WTC11 (cell line): ENCODE measurements at places on chromosomes 2 and 18. TPM values are rescaled to one million over a fixed set of nuclear protein-coding genes. Genes with fewer than 3 reads are reported as not detected.

GRCh38 chr18:32891797-32892196 lies 119.0 kb upstream of the KLHL14 start:
- H3K4me3 ChIP-seq: no peak overlapping the region
- DNase-seq: no peak
- H3K27me3 ChIP-seq: peaks cover 9% of the 10 kb centered on the region; the same call in 1 of the 2 replicates
- H3K36me3 ChIP-seq: peaks cover 11% of the 10 kb centered on the region

DNA sequence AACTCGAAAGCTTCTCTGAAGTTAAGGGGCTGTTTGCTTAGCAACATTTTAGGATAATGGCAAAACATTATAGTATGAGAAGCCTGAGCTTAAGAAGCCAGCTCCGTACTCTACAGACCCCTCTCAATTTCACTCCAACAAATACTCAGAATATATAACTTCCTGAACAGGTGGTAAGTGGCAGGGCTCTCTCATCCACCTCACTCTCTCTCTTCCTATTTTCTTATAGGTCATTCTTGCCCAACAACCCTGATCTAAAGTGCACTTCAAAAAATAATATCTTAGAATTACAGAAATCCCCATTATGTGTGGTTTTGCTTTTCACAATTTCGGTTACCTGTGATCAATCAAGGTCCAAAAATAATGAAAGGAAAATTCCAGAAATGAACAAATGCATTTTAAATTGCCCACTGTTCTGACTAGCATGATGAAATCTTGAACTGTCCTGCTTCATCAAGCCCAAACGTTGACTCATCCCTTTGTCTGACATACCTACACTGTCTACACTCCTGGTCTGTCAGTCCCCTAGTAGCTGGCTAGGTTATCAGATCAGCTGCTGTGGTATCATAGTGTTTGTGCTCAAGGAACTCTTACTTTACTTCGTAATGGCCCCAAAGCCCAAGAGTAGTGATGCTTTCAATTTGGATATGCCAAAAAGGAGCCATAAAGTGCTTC lies 122.8 kb upstream of the COL5A2 start:
- no peak overlapping the region for H3K4me3 ChIP-seq
- no peak overlapping the region for H3K27ac ChIP-seq
- H3K36me3 ChIP-seq: no peaks in the 10 kb centered on the region
- H3K4me1 ChIP-seq: 0 out of 2 replicates have a peak, but pooled peaks cover 3% of the 10 kb centered on the region
- DNase-seq: no peak

CPS1 gene
- total RNA-seq: 9.0 to 18.7 TPM (median 15.5 TPM) in 3 replicates

AQP12B gene
- not detected in 3 replicates for total RNA-seq

HEATR5B gene
- 11.0 to 12.6 TPM (median 12.5 TPM) in 3 replicates for total RNA-seq
